Liver (tissue), 10 donors: ENCODE measurements at places on chromosomes 1 and 21. TPM values are rescaled to one million over a fixed set of nuclear protein-coding genes. Genes with fewer than 3 reads are reported as not detected.

GRCh38 chr1:14668538-14668937 lies 70.1 kb downstream of the KAZN start:
- no peak for DNase-seq

- DNase-seq, result no peak
Measured at GRCh38 chr1:164759144-164759920, 200.3 kb downstream of the PBX1 start.

The RPTN gene
- polyA plus RNA-seq, result not detected

DNA sequence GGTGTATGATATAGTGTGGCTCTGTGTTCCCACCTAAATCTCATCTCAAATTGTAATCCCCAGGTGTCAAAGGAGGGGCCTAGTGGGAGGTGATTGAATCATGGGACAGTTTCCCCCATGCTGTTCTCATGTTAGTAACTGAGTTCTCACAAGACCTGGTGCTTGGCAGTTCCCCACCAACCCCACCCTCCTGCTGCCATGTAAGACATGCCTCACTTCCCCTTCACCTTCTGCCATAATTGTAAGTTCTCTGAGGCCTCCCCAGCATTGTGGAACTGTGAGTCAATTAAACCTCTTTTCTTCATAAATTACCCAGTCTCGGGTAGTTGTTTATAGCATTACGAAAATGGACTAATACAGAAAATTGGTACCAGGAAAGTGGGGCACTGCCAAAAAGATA lies 1705.3 kb downstream of the NCAM2 start:
- DNase-seq, result no peak

GRCh38 chr1:107750364-107750959 lies 214.5 kb downstream of the VAV3 start:
- DNase-seq, result peak; percentile 61

The CHRM3 gene
- polyA plus RNA-seq, result 0.31 TPM

- DNase-seq, result no peak
Measured at GRCh38 chr21:31248598-31248997, 95.5 kb downstream of the TIAM1 start.

The KCNQ4 gene
- polyA plus RNA-seq, result 0.20 TPM

DNA sequence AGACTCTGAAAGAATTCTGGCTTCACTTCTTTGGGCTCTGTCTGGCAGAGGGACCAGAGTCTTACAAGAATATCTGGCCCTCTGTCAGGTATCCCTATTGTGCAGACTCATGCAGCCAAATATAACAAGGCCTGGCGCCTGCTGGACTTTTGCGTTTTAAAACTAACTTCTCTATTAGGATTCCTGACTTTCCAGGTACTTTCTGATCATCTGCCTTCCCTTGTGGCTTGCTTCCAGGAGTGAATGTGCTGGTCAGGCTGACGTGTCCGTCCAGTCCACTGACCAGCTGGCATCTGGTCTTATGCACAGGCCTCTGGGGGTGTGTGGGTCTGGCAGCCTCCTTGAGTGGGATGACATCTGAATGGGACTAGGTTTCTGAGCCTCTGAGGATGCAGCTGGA lies 8.6 kb upstream of the RAB29 start:
- no peak for DNase-seq

DNA sequence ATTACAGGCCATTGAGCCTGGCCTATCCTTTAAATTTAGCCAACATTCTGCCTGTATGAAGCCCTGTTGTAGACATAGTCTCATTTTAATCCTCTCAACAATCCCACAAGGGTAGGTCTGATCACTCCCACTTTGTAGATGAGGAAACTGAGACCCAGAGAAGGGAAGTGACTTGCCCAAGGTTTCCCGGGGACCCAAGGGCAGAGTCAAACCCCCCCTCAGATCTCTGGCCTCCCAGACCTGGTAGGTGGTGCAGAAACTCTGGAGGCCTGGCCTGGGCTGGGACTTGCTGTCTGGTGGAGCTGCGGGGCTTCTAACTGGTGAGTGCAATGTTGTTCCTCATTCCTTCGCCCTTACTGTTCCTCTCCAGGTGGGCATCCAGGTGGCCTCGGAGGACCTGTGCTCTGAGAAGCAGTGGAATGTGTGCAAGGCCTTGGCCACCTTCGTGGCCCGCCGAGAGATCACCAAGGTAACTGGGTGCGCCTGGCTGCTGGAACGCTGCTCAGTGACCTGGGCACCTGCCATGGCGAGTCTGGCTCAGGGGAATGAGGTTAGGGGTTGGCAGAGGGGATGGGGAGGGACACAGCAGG lies 29.7 kb downstream of the FAM151A start:
- DNase-seq, result no peak

GRCh38 chr21:36347278-36347961 lies 27.4 kb downstream of the MORC3 start:
- no peak for DNase-seq

DNA sequence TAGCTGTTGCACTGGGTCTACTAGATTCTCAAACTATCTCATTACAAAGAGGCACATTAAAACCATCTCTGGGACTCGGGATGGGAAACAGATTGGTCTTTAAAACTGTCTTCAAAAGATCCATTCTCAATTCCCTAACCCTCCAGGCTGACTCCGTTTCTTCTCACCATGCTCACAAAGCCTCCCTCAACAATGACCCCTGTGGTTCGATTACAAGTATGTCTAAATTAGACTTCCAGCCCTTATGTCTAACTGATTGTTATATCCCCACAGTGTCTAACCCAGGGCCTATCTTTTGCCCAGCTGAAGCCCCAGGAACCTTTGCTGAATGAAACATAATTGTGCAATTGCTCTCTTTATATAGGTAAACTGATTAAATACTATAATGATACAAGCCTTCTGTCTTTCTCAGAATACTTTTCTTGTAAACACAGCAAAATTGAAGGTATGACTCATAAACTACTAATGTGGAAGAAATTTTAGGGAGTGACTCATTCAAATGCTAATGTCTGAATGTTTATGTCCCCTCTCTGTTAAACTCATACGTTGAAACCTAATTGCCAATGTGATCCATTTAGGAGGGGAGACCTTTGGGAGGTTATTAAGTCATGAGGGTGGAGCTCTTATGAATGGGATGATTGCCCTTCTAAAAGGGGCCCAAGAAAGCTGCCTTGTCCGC lies 65.6 kb upstream of the DAB1 start:
- DNase-seq, result no peak

DNA sequence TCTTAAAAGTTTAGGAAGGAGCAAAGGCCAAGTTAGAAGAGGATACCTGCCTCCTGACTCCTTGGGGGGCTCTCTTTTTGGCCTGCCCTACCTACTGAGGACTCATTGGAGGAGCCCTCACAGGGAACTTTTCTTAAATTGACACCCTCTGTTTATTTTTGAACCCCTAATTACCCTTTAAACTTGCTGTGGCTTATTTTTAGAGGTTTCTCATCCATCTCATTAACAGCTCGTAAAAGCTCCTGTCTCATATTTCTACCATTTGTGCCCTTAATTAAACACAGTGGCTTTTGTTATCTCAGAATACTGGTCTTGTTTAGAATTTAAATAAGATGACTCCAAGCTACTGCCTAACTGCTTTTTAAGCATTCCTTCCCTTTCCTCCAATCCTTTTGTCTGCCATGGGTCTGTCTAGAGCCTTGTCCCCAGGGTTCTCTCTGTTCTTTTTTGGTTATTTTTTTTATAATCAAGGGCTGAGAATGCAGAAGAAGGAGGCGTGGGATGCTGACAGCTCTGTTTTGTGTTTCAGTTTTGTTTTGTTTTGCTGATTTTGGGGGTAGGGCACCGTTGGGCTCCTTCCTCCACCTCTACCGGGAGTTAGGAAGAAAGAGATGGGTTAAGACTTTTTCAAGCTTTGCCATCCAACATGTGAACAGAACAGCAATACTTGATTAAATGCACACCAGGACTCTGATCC lies 78.0 kb downstream of the SYT6 start:
- DNase-seq, result no peak

DNA sequence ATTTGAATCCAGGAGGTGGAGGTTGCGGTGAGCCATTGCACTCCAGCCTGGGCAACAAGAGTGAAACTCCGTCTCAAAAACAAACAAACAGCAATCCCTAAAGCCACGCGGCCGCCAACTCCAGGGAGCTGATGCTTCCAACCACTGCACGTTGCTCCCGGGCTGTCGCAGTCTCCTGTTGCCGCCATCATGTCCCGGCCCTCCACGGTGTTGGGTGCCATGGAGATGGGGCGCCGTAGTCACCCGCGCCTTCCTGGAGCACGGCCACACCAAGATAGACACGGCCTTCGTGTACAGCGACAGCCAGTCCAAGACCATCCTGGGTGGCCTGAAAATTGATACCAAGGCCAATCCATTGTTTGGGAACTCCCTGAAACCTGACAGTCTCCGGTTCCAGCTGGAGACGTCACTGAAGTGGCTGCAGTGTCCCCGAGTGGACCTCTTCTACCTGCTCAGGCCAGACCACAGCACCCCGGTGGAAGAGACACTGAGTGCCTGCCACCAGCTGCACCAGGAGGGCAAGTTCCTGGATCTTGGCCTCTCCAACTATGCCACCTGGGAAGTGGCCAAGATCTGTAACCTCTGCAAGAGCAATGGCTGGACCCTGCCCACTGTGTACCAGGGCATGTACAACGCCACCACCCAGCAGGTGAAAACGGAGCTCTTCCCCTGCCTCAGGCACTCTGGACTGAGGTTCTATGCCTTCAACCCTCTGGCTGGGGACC lies 32.6 kb downstream of the SLC16A1 start:
- no peak for DNase-seq

GRCh38 chr1:206921772-206922265 lies at the start of gene FCMR:
Gene FCMR (minus strand): TSS chr1:206921941. CDS start chr1:206921854, 87 bp downstream.
- no peak for DNase-seq

GRCh38 chr1:40338745-40339419 lies 21.8 kb upstream of the COL9A2 start:
- DNase-seq, result peak; percentile 89

DNA sequence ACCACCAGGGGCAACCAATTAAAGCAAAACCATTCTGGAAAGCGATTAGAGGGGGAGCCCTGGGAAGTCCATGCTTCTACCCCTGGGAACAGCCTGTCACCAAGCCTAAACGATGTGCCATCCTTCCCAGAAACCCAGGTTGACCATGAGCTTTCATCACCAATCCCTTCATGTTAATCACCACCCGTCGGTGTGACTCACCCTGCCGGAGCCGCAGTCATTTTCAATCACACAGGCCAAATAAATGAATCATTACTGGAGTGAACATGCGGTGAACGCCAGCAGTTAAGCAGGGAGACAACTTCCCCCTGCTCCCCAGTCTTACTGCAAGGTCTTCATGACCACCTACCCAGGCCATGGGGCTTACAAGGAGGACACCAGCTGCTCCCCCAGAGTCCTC lies 308.8 kb downstream of the AJAP1 start:
- no peak for DNase-seq
